ENCODE measurements at places on chromosomes 7 and 10.

GRCh38 chr10:65675236-65675635, 1250.6 kb upstream of the LRRTM3 start:
- no peak for DNase-seq

DNA sequence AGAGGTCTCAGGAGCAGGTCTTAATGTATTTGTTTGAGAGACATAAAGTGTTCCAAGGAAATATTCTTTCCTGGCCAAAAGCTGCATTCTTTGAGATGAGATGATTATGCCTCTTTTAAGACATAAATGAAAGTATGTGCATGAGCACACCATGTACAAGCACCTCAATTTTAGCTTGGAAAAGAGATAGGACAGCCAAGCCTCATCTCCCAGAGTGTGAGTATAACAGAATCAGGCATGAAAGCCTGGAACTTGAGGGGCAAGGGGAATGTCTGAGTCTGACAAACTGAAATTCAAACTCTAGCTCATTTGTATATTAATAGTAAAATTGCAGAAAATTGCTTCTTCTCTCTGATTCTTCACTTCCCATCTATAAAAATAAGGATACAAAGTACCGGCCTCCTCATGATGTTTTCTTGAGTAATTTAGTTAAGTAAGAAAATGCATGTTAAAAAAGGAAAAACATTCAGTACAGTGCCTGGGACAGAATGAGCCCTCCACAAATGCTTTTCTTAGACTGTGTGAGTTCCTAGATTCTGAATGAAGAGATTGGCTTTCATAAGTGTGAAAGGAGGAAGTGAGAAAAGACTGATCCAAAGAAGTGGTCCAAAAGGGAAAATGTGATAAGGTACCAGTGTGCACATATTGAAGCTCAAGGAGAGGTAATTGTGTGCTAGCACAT, 1260.9 kb upstream of the SORCS1 start:
- no peak for DNase-seq

DNA sequence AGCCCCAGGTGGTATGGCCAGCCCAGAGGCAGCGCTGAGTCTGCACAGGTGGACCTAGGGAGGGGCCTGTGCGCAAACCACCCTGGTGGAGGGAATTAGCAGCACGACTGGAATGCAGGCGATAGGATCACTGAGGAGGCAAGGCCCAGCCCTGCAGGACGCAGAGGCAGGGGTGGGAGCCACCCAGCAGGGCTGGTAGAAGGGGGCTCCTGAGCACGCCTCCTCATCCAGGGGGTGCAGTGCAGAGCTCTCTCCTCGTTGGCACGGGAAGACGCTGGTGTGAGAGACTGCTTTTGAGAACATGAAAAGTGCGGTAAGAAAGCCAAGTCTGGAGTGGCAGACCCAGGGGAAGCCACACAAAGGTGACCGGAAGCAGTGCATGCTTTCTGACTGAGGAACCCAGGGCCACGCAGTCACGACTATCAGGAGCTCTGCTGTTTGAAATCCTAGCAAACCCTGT, 6.0 kb downstream of the FXYD4 start:
- no peak for DNase-seq

GRCh38 chr7:7745258-7745657, 26.9 kb upstream of the RPA3 start:
- DNase-seq = no peak

DNA sequence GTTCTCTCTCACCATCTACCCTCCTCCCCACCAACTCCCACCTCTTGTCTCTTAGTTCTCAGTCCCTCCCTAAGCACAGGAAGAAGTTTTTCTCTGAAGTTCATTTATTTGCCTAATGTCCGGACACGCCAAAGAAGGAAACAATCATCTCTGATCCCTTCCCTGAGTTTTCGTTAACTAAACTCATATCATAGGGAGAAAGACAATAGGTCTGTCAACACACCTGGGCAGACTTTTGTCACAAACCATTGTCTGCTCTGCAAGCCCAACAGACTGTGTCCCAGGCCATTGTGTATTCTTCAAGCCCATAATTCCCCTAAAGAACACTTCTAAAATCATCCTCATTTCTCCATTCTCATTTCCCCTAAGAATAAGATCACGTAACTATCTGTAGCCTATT, 691.0 kb upstream of the MBL2 start:
- DNase-seq = no peak

DNA sequence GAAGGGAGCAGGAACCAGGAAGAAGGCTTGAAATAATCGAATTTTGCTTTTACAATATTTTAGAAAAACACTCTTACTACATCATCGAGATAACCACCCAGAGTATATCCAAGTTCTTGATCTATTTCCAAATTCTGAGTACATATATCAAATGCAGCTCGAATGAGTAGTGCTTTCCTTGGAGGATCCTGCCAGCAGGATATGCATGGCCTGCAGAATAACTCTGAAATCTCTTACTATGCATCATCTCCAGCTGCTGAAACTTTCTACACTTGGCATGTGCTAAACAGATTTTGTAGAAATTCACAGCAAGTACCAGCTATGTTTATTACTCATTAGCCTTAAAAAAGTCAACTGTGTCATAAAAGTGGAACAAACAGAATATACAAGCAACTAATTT, 44.0 kb upstream of the ANK3 start:
- no peak for DNase-seq

GRCh38 chr7:27869056-27869455, 129.1 kb downstream of the TAX1BP1 start:
- no peak for DNase-seq

GRCh38 chr10:24894728-24895127, 57.7 kb downstream of the PRTFDC1 start:
- no peak for DNase-seq

- DNase-seq = no peak
Measured at GRCh38 chr7:147635288-147635687, 955.3 kb upstream of the C7orf33 start.

GRCh38 chr7:76231583-76231982, 29.9 kb downstream of the SRRM3 start:
- no peak for DNase-seq

DNA sequence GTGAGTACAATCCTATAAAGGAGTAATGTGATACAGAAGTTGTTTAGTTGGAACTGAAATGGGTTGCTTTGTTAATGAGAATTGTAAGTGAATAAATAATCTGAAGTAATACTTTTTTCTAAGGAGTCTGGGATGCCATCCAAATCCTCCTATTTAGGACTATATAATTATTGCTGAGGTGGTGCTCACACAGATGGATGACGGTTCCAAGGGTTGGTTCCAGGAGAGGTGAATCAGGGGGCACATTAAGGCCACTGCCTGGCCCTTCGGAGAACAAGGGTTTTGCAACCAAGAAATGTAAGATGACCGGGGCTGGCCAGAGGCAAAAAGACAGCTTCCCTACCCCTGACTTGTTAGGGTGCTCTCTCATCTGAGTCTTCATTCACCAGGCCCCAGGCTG, 352.7 kb downstream of the PHTF2 start:
- DNase-seq = no peak

DNA sequence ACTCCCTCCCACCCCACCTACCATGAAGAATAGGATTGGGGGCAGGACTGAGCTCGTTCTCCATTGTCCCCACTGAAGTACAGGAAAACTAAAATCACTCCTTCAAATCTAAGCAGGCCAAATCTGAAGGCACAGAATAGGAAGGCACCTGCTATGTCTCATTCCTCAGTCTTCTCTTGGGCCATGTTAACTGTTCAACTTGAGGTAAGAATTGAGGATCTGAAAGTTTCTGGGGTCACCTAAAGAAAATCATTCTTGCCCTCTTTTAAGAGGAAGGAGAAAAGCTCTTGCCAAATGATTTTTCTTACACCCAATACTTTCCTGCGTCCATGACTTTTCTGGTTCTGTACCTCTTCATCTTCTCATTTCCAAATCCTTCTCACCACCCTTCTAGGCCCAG, 4.9 kb downstream of the CPN1 start:
- DNase-seq = no peak

DNA sequence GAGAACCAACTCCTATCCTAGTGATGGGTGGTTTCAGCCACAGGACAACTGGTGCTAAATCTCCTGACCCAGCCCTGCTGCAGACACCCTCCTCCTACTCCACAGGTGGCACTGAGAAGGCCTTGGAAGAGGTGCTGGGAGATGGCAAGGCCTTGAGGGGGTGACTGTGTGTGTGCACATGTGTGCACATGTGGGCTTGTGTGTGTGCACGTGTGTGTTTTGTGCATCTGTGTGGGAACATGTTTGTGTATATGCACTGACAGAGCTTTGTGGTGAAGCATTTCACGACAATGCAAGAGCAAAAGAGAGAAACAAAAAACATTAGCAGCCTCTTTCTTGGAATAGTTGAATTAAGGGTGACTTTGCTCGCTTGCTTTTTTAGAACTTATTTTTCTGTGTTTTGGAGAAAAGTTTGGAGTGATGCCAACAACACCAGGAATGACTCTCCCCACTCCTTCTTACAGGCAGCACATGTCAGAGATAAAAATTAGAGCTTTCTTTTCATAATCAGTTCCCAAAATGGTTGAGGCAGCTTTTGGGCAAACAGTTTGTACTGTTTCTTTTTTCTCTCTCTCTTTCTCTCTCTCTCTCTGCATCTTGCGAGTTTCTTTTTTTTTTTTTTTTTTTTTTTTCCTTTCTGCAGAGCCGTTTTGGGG, 69.5 kb downstream of the SEC61G start:
- no peak for DNase-seq

DNA sequence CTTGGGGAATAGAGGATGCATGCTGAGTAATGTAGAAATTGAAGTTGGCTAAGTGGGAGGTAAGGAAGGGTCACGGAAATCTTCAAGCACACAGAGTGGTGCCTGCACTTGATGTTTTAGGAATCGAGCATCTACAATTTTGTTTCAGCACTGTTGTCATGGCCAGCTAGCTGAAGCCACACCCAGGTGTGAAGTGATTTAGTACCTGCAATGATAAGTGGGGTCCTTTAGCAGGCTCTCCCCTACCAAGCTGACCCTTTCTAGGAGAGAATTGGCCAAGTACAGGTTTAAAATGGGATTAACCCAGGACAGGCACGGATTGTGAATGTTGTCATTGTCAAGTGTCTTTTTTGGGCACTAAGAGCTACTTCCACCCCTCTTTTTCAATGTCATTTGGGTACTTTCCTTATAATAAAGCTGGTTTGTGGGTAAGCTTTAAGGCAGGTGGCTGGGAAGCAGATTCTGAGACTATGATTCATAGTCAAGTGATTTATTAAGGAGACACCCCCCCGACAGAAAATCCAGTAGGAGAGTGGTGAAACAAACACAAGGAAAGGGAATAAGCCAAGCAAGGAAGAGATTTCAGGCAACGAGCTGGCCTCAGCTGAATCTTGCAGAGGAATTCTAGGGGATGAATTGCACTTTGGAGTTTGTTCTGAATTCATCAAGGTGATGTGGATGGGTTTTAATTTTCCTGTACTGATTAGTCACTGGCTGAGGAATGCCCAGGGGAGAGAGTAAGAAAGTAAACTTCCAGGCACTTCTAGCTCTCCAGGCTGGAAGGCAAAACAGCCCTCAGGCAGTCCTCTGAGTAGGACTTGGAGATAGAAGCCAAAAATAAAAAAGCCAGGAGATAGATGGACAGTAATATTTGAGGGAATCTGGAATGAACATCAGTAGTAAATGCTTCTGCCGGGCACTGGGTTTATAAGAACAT, 1128.4 kb downstream of the SORCS3 start:
- DNase-seq = no peak

DNA sequence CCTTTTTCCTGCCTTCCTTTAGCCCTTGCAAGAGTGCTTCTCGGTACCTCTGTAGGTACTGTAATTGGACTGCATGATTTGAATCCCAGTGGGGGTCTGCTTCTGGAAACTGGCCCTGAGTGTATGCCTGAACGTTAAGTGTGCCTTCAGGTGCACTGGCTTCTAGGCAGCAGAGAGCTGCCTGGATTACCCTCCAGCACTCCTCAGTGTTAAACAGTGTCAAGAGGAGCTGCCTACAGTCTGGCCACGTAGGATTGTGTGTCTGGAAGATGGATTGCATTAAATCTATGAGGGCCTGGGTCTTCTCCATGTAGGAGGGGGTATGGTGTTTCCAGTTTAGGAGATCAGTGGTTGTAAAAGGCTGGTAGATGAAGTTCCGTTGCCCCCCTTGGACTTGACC, 103.7 kb downstream of the TRIM24 start:
- no peak for DNase-seq

- no peak for DNase-seq
Measured at GRCh38 chr10:51403521-51403920, 295.9 kb downstream of the CSTF2T start.

GRCh38 chr7:135790371-135790977, 41.9 kb upstream of the FAM180A start:
- no peak for DNase-seq

DNA sequence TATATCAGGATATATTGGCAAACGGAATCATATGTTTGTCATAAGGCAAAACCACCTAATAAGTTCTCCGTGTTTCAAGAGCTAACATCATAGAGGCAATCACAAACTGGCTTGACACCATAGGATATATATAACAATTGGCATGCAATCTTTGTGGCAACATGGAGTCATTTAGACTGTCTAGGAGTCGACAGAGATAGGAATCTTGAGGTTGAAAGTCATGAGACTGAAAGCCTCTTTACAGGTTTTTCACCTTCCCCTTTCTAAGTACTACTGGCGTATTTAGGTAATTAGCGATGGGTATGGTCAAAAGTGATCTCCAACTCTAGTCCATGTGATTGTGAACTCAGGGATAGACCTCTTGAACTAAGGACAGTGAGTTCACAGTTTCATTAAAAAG, 63.7 kb downstream of the THSD7A start:
- no peak for DNase-seq

DNA sequence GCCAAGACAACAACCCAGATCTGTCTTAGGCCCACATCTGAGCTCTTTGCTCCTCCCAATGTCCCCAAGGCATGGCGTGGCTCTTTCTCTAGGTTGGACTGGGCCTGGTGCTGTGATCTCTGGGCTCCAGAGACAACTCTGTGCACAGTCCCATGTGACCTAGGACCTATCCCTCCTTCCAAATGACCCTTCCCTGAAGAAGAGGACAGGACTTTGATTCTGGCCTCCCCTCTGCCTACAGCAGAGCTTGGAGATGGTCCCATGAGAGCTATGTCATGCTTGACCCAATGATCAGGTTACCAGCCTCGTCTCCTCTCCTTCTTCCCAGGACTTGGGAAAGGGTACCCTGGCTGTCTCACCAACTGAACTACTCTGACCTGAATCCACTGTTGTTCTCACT, 296.3 kb upstream of the GALNT17 start:
- DNase-seq = no peak

GRCh38 chr10:131726967-131727366, 173.8 kb upstream of the PPP2R2D start:
- DNase-seq = no peak

DNA sequence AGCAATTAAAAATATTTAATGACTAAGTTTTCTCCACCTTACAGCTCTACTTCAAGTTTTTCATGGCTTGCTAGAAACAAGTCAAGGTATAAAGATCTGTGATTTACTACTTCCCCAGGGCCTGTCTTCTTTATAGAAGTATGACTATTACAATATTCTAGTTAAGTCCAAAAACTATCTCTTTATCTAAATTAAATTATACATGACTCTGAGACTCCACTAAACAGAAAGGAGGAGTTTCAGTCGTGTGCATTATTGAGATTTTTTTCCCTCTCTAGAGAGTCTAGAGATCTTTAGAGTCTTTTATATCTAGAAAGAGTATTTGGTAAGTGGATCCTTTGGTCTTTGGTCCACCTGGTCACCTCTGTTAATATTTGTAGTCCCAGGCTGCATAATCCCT, 100.7 kb downstream of the SEMA3E start:
- no peak for DNase-seq

All from DND-41 (cell line).